ENCODE measurements at places on chromosomes 7 and 10.
A peak's percentile ranks its signal among the peaks of the same experiment; 100 is the strongest.

GRCh38 chr7:417973-418601, 101.6 kb downstream of the PDGFA start:
- no peak for DNase-seq

- no peak for DNase-seq
Measured at GRCh38 chr10:14884082-14884481, 5.4 kb downstream of the SUV39H2 start.

DNA sequence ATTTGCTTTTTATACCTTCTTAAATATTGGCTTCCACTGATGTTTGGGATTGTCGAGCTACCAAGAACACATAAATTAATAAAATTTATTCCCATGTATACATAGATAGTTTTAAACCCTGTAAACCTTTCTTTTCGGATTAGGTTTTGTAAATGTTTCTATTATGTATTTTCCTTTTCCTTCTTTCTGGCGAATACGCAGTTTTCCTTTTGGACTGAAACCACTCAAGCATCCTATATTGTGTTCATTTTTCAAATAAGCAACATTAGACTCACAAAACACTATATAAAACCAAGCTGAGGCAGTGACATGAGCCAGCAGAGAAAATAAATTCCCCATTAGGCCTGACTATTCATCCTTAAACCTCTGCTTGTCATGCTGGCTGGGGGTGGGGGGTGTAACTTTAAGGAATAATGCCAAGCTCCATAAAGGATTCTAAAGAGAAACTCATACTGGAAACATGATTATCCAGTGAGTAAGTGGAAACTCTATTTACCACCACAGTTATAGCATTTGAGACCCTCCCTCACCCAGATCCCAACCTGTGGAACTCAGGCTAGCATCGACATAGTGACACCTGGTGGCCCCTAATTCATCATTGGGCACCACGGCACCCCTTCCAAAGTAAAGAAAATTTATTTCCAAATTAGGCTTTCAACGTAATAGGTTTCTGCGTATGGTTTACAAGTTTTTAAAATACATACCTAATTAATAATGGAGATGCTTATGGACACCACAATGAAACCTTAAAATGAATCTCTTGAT, 86.5 kb upstream of the CELF2 start:
- no peak for DNase-seq

DNA sequence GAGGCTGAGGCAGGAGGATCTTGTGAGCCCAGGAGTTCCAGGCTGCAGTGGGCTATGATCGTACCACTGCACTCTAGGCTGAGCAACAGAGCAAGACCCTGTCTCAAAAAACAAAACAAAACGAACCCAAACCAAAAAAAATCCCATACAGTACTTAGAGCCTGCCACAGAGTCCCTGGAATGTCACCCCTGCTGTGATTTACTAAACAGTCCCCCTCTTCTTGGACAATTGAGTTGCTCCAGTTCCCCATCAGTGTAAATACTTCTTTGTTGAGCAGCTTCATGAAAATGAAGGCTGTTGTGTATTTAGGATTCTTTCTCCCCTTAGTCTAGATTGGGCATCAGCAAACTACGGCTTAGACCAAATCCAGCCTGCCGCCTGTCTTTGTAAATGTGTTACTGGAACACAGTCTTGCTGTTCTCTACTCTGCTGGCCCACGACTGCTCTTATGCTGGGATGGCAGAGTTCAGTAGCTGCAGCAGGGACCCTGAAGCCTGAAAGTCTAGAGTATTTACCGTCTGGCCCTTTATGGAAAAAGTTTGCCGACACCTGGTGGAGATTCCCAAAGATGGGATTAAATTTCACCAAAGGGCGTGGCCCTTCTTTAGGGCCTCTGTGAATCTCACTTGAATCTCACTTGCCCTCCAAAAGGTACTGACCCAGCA, 57.8 kb downstream of the PALD1 start:
- no peak for DNase-seq

DNA sequence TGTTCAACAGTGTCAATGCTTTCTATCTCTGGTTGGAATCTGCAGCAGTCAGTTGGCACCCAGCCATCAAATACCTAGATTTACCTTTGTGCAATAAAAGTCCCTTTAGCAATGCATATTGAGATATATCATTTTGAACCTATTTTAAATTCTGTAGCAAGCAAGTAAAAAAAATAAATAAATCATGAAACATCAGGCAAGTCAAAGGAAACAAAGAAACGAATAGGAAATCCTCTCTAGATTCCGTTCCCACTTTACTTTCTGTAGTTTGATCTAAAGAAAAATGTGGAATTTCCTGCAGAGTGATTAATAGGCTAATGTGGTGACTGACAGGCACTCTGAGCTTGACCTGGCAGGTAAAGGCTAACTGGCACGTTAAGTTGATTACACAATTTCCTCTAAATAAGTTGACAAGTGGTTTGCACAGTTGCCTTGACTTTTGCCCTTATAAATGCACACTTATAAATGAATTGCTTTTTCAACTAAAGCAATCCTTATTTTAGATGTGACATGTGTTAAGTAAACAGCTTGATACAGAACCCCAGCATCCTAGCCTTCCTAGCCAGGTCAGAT, 208.1 kb upstream of the TCF7L2 start:
- no peak for DNase-seq

- no peak for DNase-seq
Measured at GRCh38 chr7:19623676-19624075, 85.2 kb downstream of the POLR1F start.

DNA sequence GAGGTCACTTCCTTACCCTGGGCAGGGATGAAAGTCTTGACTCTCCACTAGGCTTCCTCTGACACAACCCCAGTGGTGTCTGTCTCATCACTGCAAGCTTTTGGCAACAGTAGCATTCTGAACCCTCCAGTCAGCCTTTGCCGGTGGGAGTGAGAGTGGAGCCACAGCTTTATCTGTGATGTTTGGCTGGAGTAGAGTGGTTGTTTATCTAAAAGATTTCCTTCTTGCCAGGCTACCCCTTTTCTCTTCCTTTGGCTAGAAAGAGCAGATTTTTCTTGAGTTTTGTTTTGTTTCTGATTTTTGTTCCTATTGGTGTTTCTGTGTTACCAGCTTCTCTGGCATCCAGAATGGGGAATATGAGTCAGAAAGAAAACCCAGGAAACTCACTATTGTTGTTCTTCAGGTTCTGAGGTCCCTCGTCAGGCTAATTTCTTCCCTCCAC, 98.9 kb upstream of the KIF5B start:
- DNase-seq = no peak

- DNase-seq = no peak
Measured at GRCh38 chr10:113176652-113177155, 226.7 kb downstream of the TCF7L2 start.

GRCh38 chr10:131453721-131454634, 142.5 kb upstream of the TCERG1L start:
- DNase-seq = peak; percentile 87

- DNase-seq = no peak
Measured at GRCh38 chr7:66356277-66356721, 151.2 kb downstream of the TPST1 start.

DNA sequence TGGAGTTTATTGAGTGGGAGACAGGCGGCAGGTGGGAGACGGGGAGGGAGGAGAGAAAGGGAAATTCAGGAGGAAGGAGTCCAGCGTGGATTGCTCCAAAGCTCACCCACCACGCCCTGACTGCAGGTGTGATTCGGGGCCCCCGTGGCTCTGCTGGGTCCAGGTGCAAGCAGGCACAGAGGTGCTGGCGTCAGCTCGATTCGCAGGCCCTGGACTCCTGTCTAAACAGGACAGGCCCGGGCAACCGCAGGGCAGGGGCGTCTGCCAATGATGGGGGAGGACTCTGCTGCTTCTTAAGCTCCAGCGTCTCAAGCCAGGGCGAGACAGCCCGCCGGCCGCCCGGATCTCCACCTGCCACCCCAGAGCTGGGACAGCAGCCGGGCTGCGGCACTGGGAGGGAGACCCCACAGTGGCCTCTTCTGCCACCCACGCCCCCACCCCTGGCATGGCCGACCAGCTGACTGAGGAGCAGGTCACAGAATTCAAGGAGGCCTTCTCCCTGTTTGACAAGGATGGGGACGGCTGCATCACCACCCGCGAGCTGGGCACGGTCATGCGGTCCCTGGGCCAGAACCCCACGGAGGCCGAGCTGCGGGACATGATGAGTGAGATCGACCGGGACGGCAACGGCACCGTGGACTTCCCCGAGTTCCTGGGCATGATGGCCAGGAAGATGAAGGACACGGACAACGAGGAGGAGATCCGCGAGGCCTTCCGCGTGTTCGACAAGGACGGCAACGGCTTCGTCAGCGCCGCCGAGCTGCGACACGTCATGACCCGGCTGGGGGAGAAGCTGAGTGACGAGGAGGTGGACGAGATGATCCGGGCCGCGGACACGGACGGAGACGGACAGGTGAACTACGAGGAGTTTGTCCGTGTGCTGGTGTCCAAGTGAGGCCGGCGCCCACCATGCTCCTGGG, at the start of gene CALML3:
Gene CALML3 (plus strand): TSS at position 321 of the 920 bp plus-strand sequence. CDS start 125 bp downstream, at position 446.
- DNase-seq = no peak

GRCh38 chr7:41449694-41450093, 253.2 kb downstream of the INHBA start:
- no peak for DNase-seq

- DNase-seq = no peak
Measured at GRCh38 chr10:121185816-121186455, 334.8 kb downstream of the WDR11 start.

DNA sequence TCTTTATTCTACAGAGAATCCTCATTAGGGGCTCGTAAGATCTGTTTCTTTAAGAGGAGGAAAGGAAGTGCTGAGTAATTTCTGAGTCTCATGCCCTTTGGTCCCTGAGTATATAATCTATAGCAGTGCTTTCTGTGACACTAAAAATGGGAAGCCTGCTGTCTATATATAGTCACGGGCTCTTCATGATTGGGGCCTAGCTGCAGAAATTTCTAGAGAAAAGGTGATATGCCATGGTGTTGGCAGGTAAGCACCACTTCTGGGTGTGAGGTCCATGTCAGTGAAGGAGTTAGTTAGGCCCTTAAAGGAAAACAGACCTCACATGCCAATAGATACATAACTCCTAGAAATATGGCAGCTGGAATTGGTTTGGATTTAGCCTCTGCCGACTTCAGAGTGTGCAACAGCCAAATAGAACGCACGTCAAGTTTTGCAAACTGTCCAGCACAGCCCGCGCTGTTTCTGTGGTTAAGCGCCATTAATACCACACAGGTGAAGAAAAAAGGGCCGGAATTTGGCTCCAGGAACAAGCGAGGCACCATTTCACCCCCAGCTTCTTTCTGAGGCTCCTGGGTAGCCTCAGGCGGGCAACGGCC, 123.2 kb downstream of the TACC2 start:
- DNase-seq = no peak

GRCh38 chr10:127524908-127525665, 24.0 kb upstream of the NPS start:
- no peak for DNase-seq

DNA sequence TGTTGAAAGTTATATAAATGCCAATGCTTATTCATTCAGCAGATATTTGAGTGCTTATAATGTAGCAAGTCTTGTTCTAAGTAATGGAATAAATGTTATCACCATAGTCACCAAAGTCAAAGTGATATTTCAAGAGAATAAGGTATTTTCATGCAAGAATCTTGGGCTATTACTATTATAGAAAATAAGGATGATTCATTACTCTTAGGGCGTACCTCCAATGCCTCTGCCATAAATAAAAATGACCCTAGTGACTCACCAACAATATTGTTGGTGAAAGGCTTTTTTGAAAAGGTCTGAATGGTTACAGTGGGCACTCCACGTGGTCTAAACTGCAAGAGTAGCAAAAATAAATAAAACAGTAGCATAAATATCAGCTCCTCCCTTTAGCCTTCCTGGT, 68.4 kb downstream of the RALA start:
- no peak for DNase-seq

GRCh38 chr7:30859940-30860496, 51.6 kb upstream of the AQP1 start:
- no peak for DNase-seq

DNA sequence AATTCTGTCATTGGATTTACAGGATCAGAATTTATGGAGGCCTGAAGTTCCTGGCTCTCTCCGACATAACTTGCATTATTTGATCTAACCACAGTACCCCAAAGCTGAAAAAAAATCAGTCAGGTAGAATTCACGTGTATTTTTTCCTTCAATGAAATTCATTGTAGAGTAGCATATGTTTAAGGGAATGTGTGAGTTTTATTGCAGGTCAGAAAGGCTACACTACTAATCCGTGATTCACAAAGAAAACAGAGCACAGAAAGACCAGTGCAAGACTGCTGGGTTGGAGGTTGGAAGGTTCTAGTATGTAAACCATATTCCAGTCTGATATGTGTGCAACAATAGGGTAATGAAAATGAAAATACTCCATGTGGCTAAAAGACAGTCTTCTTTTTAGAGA, 247.0 kb upstream of the FERD3L start:
- no peak for DNase-seq

GRCh38 chr7:131087756-131088658, 239.7 kb upstream of the MKLN1 start:
- no peak for DNase-seq
